ENCODE measurements at places on chromosomes 4 and X. TPM values are rescaled to one million over a fixed set of nuclear protein-coding genes. Genes with fewer than 3 reads are reported as not detected.

Gene FUNDC2
- total RNA-seq = 46.8 TPM

Gene EMCN
- not detected for total RNA-seq

Gene PUDP
- 17.5 TPM for total RNA-seq

Gene DKK2
- not detected for total RNA-seq

Gene GLRA3
- not detected for total RNA-seq

Gene RXFP1
- total RNA-seq = not detected

Data from T-helper 1 cell treated with Interleukin-12 subunit alpha and Interleukin-12 subunit beta and Interleukin-4 antibody, amounts not matched to agents 30 ng/mL and 1 ng/mL, for 36 hours (primary cell).